Activated CD4-positive, alpha-beta memory T cell treated with anti-CD3 and anti-CD28 coated beads for 36 hours (primary cell): ENCODE measurements at places on chromosomes 3 and 15. TPM values are rescaled to one million over a fixed set of nuclear protein-coding genes. Genes with fewer than 3 reads are reported as not detected.

DNA sequence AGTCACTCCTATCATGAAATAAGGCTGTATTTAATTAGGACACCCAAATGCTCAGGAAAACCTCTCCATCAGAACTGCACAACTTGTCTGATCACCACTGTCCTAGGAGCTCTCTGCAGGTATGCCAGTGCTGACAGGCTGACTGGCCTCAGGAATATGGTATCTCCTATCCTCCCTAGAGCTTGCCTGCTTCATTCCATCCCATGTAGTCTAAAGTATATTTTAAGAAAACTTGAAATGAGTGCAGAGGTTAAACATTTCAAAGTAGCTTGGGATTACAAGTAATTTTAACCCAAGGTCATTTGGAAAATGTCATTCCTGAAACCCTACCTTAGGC is 23.7 kb downstream of the FILIP1L start:
- no peak for DNase-seq

- no peak for DNase-seq
Observed at GRCh38 chr3:52185311-52185710, 12.6 kb upstream of the ALAS1 start.

Gene TGM4
- total RNA-seq: not detected

Gene KIF7
- total RNA-seq: 0.95 TPM

DNA sequence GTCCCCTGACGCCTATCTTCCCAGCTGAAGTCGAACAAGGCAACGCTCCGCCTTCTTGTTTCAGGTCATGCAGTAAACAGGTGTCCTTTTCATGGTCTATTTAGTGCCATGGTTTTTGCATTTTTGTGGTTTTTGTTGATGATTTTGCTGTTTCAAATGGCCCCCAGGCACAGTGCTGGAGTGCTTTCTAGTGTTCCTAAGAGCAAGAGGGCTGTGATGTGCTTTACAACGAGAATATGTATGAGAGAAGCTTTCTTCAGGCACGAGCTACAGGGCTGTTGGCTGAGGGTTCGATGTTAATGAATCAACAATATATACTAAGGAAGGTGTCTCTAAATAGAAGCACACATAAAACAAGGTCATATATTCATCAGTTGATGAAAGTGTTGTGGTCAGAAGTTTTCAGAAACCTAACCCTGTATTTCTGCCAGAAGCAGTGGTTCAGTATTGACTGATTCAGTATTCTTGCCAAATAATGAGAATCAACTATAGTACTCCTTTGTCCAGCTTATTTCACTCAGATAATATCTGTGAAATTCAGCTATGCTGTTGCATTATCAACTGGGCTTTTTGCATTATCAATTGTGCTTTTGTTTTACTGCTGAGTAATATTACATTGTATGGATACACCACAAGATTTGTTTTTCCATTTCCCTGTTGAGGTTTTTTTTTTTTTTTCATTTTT is 18.5 kb downstream of the LIMD1 start:
- DNase-seq: no peak

Gene UTS2B
- not detected for total RNA-seq

- DNase-seq: no peak
Observed at GRCh38 chr3:87778876-87779275, 279.9 kb downstream of the CGGBP1 start.

GRCh38 chr3:60094392-60094947 is 1044.6 kb upstream of the CFAP20DC start:
- no peak for DNase-seq

Gene JAGN1
- total RNA-seq: 27.8 TPM

- DNase-seq: peak; percentile 33
Observed at GRCh38 chr3:46102059-46102779, 74.9 kb upstream of the XCR1 start.
